ENCODE measurements at places on chromosomes 7 and 10.
A peak's percentile ranks its signal among the peaks of the same experiment; 100 is the strongest.

DNA sequence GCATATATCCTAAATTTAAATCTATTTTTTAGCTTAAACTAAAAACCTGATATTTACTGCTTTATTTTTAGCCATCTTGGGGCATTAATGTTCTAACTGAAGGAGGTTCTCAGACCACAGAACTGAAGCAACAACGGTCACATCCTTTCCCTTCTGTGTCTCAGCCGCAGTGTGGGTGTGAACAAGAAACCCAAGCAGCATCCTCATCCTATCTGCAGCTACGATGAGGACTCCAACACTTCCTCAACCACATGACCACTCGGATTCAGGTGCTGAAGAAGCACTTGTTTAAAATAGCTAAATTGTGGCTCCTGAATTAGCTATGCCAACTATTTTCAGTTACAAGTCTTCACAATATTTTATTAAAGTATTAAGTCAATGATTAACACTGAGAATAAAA is 5.3 kb downstream of the ESYT2 start:
- peak; percentile 44 for DNase-seq

DNA sequence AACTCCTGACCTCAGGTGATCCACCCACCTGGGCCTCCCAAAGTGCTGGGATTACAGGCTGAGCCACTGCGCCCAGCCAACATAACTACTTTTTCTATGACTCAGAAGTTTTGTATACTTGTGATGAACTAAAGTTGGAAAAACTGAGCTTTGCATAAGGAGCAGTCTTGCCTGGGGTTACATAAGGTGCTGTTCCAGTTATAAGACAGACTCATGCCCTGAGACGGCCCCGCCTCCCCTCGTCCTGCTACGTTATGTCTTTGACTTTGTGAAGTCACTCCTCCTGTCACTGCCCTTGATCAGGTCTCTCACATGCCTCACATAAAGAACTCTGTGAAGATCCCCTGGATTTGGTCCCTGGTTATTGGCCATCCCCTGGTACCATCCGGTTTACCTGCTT is 40.4 kb upstream of the OPN4 start:
- DNase-seq: no peak

- DNase-seq: no peak
These were observed 52.9 kb upstream of the FGL2 start for GRCh38 chr7:77252506-77252905.

GRCh38 chr10:84715911-84716310 is 387.5 kb downstream of the CCSER2 start:
- no peak for DNase-seq

GRCh38 chr10:3666525-3667302 is 118.3 kb downstream of the KLF6 start:
- DNase-seq: peak; percentile 34

GRCh38 chr7:150390205-150390604 is 11.1 kb downstream of the ZNF775 start:
- DNase-seq: no peak

DNA sequence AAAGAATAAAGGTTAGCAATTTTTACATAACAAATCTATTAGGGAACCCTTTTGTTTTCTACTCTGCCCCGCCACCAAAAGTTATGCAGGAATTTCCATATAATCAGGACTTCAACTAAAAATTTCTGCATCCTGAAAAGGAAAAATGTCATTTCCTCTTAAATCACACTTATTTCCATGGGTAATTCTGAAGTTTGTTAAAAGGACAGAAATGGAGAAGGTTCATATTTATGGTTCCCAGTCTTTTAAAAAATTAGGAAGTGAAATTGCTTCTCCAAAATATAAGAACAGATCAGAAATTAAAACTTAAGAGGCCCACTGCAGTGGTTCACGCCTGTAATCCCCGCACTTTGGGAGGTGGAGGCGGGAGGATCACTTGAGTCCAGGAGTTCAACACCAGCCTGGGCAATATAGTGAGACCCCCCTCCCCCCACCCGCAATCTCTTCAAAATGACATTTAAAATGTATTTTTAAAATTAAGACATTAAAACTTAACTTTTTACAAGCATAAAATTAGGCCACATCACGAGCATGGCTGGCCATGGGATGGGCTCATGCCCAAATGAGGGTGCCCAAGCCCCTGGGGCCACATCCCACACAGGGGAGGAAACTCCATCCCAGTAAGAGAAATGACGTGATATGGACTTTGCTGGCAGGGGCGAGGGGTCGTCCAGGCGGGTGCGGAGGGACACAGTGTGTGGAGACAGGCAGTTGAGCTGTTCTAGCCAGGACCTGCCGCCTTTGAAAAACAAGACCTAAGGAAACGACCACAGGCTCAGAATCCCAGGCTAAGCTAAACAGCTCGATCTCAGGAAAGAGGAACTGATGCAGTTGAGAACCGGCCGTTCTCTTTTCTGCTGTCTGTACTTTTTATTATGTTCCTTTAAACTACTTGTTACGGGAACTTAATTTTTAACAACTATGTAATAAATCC is 51.3 kb upstream of the NFE2L3 start:
- no peak for DNase-seq

DNA sequence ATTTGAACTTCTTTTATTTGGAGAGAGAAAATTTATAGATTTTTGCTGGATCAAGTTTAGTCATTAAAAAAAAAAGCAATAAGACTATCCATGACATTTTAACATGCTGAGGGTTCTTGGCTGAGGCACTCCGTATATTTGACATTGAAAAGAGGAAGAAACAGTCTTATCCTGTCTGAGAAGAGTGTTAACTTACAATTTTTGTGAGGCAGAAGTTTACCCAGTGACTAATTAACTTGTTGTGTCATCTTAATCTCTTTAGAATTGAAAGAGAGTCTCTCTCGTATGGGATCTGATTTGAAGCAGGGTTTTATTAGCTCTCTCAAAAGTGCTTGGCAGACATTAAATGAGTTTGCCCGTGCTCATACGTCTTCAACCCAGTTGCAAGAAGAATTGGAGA is 39.3 kb downstream of the SEC23IP start:
- no peak for DNase-seq

- no peak for DNase-seq
These were observed 179.0 kb upstream of the ADO start for GRCh38 chr10:62625484-62625883.

DNA sequence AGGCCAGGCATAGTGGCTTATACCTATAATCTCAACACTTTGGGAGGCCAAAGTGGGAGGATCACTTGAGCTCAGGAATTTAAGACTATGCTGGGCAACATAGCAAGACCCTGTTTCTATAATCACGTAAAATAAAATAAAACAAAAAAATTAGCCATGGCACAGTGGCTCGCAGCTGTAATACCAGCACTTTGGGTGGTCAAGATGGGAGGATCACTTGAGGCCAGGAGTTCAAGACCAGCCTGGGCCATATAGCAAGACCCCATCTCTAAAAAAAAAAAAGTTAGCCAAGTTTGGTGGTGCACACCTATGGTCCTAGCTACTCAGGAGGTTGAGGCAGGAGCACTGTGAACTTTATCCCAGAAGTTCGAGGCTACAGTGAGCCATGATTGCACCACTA is 30.9 kb downstream of the DNA2 start:
- no peak for DNase-seq

DNA sequence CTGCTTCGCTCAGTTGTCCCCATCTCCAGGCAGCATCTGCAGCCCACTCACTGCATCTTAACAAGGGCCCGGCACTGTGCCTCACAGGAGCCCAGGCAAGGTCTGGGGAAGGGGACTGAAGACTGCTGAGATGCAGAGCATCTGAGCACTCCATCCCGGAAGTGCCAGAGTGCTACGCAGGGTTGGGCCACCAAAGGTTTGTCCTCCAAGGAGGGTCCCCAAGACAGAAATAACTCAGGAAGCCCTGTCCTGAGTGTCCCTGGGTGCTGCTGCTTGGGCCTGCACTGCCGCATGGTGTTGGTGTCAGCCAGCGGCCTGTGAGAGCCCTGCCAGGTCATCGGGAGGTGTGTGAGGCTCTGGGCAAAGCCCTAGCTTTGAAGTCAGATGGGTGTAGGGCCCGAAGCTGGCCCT is 288.2 kb upstream of the ZMIZ1 start:
- DNase-seq: no peak

DNA sequence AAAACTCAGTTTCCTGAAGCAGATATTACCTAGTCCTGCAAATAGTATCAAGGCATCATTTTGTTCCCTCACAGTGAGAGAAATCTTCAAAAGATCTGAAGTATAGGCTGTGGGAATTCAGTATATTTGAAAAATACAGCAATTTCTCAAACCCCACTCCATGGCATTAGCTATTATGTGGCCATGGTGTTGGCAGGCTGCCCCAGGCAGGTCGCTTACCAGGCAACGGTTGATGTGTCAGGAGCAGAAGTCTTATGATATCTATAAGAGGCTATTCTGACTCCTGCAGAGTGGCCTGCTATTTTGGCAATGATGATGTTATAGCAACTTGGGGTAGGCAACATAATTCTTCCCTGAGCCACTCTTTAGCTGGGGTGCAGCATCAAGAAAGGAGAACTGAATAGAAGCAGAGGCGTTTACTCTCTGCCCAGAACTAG is 187.9 kb downstream of the PLXDC2 start:
- DNase-seq: no peak

DNA sequence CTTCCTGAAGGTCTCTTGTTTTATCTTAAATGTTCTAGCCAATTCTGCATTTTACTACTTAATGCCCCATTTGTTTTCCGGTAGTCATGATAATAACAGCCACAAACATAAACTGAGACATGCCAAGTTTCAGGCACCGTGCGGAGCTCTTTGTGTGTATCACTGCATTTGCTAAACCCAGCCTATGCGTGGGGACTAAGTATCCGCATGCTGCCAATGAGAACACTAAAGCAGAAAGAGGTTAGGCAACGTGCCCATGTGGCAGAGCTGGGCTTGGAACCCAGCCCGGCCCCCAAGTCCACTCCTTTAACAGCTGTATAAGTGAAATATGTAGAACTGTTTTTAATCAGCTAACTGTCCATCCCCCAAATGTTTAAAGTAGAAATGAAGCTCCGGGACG is 54.1 kb downstream of the SLIT1 start:
- DNase-seq: no peak

- DNase-seq: peak; percentile 27
These were observed 11.7 kb downstream of the CASP2 start for GRCh38 chr7:143299840-143300239.

GRCh38 chr7:94514917-94515316 is 5.3 kb downstream of the CASD1 start:
- DNase-seq: no peak

DNA sequence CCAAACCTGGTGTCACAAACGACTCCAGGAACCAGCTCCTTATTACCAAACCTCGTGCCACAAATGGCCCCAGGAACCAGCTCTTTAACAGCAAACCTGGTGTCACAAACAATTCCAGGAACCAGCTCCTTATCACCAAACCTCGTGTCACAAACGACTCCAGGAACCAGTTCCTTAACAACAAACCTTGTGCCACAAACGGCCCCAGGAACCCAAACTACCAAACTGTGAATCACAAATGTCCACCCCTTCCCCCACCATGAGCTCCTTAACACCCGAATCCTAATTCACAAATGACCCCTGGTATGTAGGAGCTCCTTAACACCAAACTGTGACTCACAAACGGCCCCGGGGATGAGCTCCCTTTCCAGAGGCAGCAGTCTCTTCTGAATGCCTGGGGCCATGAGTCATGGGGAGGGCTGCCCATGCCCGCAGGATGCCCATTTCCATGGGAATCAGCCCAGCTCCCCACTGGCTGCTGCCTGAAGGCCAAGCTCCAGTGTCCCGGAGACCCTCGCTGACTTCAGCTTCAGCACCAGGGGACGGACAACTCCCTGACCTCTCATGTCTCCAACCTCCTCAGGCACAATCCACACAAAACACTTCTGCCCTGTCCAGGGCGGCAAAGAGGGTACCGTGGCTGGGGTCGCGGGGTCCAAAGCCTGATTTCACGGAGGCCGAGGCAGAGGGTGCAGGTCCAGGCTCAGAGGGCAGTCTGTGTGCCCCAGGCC is 213.1 kb downstream of the ELFN1 start:
- no peak for DNase-seq

GRCh38 chr7:91551377-91552175 is 287.3 kb downstream of the FZD1 start:
- no peak for DNase-seq

DNA sequence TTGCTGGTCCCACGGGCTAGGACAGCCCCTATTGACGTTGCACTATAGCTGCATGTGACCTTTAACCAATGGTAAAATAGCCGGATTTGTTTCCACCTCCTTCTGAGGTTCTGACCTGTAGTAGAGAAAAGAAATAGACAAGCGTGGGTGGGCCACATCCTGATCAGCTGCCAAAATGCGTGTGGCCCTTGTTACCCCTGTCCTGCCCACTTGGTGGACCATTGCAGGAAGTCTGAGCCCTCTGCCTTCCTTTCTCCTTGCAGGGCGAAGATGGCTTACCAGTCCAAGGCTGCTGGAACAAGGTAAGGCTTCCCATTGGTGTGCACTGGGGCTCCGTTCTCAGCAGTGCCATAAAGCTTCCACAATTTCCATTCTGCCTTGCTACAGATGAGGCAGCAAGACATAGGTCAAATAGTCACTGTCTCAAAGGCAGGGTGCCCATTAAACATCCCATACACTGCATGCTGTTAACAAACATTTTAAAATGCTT is 95.9 kb upstream of the MACROH2A2 start:
- DNase-seq: no peak

DNA sequence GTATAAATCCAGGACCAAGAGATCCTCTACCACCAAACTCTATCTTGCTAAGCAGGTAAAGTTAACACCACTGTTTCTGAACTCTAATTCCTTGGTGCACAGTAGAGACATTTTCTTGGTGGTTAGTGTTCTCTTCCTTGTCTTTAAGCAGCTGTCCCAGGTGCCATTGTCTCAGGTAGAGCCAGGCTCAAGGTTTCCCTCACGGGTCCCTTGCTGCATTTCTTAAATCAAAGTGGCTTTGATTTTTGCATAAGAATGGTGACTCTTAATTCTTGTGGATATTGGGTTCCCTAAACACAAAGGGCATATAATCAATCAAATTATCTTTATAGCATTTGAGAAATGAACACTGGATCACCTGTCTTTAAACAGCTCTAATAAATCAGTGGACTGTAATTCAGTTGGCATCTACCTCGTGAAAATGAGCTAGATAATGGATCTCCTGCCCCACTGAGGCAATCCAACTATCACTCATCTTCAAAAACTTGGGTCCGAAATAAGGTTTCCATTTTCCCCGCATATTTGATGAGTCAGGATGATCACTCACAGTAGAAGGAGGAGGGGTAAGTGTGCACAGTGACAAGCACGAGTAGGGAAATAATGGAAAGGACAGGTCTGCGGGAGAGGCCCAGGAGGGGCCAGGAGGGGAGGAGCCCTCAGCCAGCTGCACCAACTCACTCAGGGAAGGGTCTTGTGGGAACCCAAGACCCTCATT is 2.4 kb downstream of the ABCC2 start:
- no peak for DNase-seq

GRCh38 chr7:101606498-101606923 is 22.6 kb downstream of the MYL10 start:
- no peak for DNase-seq

GRCh38 chr7:30434140-30434799 is 44.3 kb downstream of the NOD1 start:
- no peak for DNase-seq
